Activated CD4-positive, CD25-positive, alpha-beta regulatory T cell treated with anti-CD3 and anti-CD28 coated beads, Interleukin-2, amount 50 U/mL, for 16 hours (primary cell): ENCODE measurements at places on chromosomes 1 and 21.

DNA sequence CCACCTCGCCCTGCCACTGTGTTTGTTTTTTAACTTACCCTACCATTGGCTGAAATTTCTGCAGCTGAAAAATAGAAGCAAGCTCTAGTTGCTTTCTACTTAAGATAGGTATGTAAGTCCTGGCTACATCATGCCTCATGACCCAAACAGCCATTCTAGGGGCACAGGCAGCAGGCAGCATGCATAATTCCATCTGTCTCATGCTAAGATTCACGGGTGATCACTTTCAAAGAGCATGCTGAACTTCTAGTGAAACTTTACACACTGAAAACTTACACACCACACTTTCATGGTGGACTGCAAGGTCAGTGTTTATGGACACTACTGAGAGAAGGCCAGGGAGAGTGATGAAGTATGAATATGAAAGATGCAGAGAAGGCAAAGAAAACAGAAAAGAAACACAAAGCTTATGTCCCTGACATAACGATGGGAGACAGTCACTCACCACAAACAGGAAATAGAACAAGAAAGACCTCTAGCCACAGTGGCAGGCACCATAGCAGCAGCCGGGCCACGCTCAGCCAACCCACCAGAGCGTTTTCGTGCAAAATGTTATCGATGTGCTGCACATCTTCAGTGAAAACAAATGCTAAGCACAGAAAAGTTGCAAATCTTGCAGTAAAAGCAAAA, 102.3 kb upstream of the TIAM1 start:
- DNase-seq, result peak; percentile 3

- DNase-seq, result no peak
Observed at GRCh38 chr1:243396876-243397275, 141.0 kb downstream of the SDCCAG8 start.

GRCh38 chr1:66439031-66439740, 94.8 kb upstream of the SGIP1 start:
- DNase-seq, result no peak

- no peak for DNase-seq
Observed at GRCh38 chr1:81799939-81800694, 617 bp upstream of the ADGRL2 start.

GRCh38 chr1:108082001-108082400, 117.0 kb upstream of the VAV3 start:
- DNase-seq, result no peak

- DNase-seq, result peak; percentile 16
Observed at GRCh38 chr1:173420330-173420806, 56.8 kb upstream of the PRDX6 start.

- DNase-seq, result no peak
Observed at GRCh38 chr1:29222686-29223085, 8.0 kb downstream of the MECR start.

DNA sequence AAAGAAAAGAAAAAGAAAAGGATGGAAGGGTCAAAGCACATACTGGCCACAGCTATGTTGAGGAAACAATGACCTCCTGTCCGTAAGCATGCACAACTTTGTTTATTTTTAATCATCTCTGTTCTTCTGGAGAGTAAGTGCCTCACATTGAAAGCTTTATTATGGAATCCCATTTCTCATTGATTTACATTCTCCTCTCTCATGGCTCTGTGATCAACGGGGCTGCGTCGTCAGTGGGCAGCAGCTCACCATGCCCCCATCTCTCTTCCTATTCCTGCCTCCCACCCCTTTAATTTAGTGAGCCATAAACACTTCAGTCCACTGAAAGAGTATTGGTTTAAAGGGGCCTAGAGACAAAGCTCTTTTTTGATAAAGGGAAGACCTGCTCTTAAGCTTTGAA, 98.9 kb downstream of the KAZN start:
- no peak for DNase-seq

DNA sequence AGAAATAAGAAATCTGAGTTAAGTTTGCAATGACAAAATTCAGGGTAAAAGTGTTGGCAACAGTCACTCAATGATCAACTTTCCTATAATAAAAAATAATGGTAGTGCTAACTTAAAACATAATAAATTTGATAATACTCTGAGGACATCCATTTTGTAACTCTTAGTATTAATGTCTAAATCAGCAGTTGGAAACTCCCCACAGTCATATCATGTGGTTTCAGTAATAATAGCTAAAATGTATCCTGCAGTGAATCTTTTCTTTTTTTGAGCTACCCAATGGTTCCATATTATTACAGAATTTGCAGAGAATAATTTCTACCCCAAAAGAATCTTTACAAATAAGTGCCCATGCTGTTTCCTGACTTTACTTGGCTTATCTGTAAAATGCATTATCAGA, 286.7 kb downstream of the PTPRC start:
- DNase-seq, result no peak

- no peak for DNase-seq
Observed at GRCh38 chr1:90201467-90202358, 206.8 kb downstream of the ZNF326 start.

- DNase-seq, result no peak
Observed at GRCh38 chr1:26726784-26727183, 31.0 kb downstream of the ARID1A start.

DNA sequence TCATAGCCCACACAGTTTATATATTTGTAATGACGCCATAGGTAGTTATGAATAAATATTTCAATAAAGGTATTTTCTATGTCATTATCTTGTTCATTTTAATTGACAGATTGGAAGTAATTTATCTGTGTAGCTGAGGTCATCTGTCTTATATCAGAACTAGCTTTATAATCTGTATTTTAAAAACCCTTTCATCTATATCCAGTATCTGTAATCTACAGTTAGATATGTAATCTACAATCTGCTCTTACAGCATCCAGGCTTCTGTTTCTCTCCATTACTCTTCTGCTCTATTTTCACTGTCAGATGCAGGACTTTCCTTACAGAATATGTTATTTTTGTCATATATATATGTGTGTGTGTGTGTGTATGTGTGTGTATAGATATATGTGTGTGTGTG, 137.6 kb downstream of the LBR start:
- no peak for DNase-seq

DNA sequence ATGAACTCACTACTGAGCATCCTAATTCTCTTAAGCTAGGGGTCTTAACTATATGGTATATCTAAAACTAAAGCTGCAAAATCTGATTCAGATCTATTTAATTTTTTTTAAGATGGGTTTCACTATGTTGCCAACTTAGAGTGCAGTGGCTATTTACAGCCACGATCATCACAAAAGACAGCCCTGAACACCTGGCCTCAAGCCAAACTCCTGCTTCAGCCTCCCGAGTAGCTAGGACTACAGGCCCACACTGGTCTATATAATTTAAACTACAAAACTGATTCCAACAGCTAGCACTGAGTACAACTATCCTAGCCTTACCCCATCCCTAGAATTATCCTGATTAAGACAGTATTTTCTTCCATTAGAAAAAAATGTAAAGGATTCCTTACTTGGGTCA, 37.1 kb downstream of the EIF4G3 start:
- DNase-seq, result no peak

DNA sequence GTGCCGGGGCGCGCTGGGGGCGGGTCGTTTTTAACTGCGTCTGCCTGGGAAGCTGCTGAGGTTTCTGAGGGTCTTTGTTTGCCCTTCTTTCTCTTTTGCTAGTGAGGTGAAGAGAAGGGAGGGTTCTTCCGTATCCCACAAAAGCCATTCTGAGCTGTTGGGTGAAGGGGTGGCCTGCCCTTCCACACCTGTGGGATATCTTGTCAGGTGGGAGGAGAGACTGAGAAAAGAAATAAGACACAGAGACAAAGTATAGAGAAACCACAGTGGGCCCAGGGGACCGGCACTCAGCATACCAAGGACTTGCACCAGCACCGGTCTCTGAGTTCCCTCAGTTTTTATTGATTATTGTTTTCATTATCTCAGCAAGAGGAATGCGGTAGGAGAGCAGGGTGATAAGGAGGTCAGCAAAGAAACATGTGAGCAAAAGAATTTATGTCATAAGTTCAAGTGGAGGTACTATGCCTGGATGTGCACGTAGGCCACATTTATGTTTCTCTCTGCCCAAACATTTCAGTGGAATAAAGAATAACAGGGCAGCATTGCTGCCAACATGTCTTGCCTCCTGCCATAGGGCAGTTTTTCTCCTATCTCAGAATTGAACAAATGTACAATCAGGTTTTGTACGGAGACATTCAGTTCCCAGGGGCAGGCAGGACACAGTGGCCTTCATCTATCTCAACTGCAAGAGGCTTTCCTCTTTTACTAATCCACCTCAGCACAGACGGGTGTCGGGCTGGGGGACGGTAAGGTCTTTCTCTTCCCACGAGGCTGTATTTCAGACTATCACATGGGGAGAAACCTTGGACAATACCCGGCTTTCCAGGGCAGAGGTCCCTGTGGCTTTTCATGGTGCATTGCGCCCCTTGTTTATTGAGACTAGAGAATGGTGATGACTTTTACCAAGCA, 972 bp downstream of the PGBD2 start:
- DNase-seq, result no peak

GRCh38 chr1:117633423-117633822, 27.6 kb downstream of the TENT5C start:
- no peak for DNase-seq

DNA sequence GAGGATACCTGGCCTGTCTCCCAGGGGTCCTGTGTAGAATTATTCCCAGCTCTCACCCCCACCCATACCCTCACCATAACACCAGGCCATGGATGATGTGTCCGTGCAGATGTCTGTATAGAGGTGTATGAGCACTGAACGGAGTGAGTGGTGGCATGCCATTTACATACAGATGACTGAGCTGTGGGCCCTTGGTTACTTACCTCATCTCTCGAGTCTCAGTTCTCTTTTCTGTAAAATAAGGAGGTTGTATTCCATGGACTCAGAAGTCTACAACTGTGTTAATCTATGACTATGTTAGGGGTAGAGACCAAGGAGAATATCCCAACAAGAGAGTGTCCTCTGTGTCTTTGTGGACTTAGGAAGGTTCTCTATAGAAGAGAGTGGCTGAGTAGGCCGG, 65.6 kb upstream of the CD1D start:
- no peak for DNase-seq

- no peak for DNase-seq
Observed at GRCh38 chr1:234559902-234560676, 49.9 kb downstream of the IRF2BP2 start.
